Ascending aorta (tissue), 2 donors: ENCODE measurements at places on chromosomes 1 and 21. TPM values are rescaled to one million over a fixed set of nuclear protein-coding genes. Genes with fewer than 3 reads are reported as not detected.

- H3K4me1 ChIP-seq, result peaks cover 9% of the 10 kb centered on the region
- no peak for DNase-seq
- H3K27me3 ChIP-seq, result no peaks in the 10 kb centered on the region
- H3K36me3 ChIP-seq, result peaks cover 18% of the 10 kb centered on the region
- no peak overlapping the region for H3K27ac ChIP-seq
Observed at GRCh38 chr1:43952731-43953346, 6.1 kb downstream of the IPO13 start.

- H3K4me1 ChIP-seq, result peaks cover 19% of the 10 kb centered on the region
- H3K27me3 ChIP-seq, result no peaks in the 10 kb centered on the region
- no peak overlapping the region for H3K4me3 ChIP-seq
- no peak overlapping the region for H3K27ac ChIP-seq
- no peak for DNase-seq
- H3K36me3 ChIP-seq, result no peaks in the 10 kb centered on the region
Observed at GRCh38 chr21:37398697-37399096, 32.1 kb downstream of the DYRK1A start.

DNA sequence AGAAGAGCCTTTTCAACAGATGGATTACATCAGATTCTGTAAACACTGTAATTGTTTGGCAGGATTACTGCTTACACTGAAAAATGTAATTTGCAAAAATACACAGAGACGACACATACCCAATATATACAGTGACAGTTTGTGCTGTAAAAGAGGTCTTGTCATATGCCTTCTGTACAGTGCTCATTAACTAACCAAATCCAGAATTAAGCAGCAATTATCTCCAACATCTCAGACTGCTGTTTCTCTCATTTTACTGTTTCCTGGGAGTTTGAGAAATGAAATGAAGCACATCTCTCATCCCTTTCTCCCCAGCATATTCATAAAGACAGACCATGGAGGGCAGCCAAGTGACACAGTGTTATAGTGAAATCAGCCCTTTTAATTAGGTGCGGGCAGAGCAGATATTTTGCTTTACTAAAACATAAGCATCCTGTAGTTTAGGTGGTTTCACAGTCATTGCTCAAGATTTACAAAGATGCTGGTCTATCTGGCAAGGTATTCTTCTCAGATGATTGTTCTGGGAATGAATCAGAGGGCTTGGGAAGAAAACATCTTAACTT, 618.4 kb upstream of the USP24 start:
- H3K4me1 ChIP-seq, result no peaks in the 10 kb centered on the region
- no peaks in the 10 kb centered on the region for H3K36me3 ChIP-seq

DNA sequence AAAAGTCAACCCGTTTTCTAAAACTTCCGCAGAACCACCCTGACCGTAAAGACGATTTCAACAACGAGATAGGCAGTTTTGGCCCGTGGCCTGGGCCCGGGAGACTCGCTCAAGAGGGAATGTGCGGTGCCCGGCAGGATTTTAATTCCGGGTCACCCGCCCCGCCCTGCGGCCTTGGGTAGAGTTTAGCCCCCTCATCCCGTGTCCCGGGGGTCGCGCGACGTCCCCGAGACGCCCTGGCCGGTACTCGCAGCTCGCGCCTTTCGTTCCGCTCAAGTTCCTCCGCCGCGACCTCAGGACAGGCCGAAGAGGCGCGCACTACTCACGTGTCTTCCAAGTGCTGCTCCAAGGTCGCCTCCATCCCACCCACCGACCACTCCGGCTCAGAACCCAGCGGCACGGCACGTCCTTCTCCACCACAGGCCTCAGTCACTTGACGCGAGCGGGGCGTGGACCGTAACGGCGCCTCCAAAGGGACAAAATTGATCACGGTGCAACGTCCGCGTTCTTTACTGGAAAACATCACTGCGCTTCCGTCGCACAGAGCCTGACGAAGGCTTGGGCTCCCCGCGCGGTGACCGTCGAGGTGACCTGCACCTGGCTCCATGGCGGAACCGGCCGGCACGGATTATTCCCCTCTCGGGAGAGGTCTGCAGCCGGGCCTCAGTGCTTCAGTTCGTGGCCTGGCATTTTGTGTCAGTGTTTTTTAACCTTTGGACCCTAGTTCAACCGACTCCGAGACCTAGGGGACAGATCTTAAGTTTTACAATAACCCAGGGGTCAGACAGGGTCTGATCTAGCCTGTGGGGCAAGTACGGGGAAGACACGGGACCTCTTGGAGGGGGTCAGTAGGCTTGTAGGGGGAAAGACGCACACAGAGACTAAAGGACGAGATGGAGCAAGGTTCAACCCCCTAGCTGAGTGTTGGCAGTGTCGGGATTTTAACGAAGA, at the start of gene LAMTOR5:
LAMTOR5 (minus strand) TSS at position 435 of the 951 bp plus-strand sequence; CDS start at position 361, 74 bp downstream.
- DNase-seq, result peak; percentile 75
- H3K36me3 ChIP-seq, result peaks cover 20% of the 10 kb centered on the region
- no peaks in the 10 kb centered on the region for H3K27me3 ChIP-seq
- peak within 1 kb of the TSS; percentile 81 for H3K4me3 ChIP-seq
- H3K27ac ChIP-seq, result peak within 1 kb of the TSS; percentile 93
- H3K4me1 ChIP-seq, result peaks cover 9% of the 10 kb centered on the region

- H3K27me3 ChIP-seq, result no peaks in the 10 kb centered on the region
- no peaks in the 10 kb centered on the region for H3K36me3 ChIP-seq
- no peaks in the 10 kb centered on the region for H3K4me1 ChIP-seq
Observed at GRCh38 chr1:37714689-37715088, 22.4 kb downstream of the CDCA8 start.

KRTAP19-6 gene
- not detected for total RNA-seq

TFAP2E gene
- 10.2 TPM for total RNA-seq
